Pulmonary artery endothelial cell (primary cell): ENCODE measurements at places on chromosomes 6 and 20. TPM values are rescaled to one million over a fixed set of nuclear protein-coding genes. Genes with fewer than 3 reads are reported as not detected.

HCK gene
- total RNA-seq: not detected in 2 replicates

DNA sequence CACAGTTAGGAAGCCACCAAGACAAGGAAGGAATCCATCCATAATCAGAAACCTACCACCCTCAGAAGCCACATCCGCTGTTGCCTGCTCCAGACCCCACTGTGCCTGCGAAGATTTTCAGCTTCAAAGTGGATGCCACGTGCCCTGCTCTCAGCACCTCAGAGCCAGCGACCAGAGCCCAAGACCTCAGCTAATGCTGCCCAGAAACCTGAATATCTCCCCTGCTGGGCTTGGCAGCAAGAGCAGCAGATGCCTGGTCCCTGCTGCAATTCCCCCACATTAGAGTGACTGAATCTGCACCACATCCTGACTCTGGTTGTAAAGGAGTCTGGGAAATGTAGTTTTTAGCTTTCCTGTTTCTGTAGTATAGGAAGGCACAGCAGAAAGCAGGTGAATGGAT, 10.7 kb upstream of the ULBP3 start:
- DNase-seq: no peak

DNA sequence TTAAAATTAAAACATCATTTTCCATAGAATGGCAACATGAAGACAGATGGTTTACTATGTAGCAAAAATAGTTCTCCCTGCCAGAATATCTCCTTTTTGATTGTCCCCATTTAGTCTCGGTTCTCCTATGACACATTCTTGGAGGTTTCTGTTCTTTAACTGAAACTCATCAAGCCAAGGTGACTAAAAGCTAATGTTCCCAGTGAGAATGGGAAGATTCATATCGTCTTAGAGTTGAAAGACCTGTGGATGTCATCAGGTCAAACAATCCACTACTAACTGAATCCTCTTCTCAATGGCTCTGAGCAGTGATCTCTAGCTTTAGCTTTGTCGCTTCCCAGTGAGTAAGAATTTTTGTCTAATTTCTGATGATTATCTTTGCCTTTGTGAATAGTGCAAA, 1.3 kb upstream of the DOK5 start:
- DNase-seq: no peak

PGK2 gene
- total RNA-seq: not detected in 2 replicates

GRCh38 chr20:49248301-49248700, 29.1 kb downstream of the DDX27 start:
- no peak for DNase-seq
